ENCODE measurements at places on chromosomes 6 and 20.

DNA sequence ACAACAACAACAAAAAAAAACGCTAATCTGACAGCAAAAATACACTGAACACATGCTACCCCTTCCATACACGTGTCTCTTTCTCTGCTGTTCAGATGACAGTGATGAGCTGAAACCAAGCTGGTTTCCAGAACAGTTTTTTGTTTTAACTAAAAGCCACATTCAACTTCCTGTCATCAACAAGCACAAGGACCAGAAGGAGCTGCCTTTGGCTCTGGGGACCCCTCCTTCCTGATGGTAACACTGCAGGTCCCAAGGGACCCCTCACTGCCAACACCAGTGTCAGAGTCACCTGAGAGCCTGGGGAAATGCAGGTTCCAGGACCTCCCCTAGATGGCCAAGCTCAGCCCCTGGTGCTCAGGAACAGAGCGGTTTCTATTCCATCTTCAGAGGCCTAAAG is 6.0 kb downstream of the CST7 start:
- DNase-seq = no peak

GRCh38 chr6:18154507-18155149 is at the start of gene TPMT:
TSS of gene TPMT (minus strand) at chr6:18155077. CDS start at chr6:18149127, 5,950 bp downstream.
- no peak for DNase-seq

GRCh38 chr6:70112716-70113115 is 190.2 kb downstream of the COL9A1 start:
- DNase-seq = no peak

- no peak for DNase-seq
Measured at GRCh38 chr6:108113557-108114519, 39.3 kb upstream of the OSTM1 start.

DNA sequence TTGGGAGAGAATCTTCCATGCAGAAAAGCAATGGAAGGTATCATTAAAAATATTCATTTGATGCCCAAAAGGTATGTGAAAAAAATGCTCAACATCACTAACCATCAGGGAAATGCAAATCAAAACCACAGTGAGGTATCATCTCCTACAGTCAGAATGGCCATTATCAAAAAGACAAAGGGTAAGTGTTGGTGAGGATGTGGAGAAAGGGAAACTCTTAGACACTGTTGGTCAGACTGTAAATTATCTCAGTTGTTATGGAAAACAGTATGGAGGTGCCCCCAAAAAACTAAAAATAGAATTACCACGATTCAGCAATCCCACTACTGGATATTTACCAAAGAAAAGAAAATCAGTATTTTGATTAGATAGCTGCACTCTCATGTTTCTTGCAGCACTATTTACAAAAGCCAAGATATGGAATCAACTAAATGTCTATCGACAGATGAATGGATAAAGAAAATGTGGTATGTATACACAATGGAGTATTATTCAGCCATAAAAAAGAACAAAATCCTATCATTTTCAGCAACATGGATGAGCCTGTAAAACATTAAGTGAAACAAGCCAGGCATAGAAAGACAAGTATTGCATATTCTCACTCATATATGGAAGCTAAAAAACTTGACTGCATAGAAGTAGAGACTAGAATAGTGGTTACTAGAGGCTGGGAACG is 84.0 kb downstream of the DTNBP1 start:
- no peak for DNase-seq

- DNase-seq = no peak
Measured at GRCh38 chr6:119215885-119216590, 133.5 kb downstream of the MAN1A1 start.

- DNase-seq = no peak
Measured at GRCh38 chr6:44256775-44257024, 628 bp downstream of the SLC35B2 start.

DNA sequence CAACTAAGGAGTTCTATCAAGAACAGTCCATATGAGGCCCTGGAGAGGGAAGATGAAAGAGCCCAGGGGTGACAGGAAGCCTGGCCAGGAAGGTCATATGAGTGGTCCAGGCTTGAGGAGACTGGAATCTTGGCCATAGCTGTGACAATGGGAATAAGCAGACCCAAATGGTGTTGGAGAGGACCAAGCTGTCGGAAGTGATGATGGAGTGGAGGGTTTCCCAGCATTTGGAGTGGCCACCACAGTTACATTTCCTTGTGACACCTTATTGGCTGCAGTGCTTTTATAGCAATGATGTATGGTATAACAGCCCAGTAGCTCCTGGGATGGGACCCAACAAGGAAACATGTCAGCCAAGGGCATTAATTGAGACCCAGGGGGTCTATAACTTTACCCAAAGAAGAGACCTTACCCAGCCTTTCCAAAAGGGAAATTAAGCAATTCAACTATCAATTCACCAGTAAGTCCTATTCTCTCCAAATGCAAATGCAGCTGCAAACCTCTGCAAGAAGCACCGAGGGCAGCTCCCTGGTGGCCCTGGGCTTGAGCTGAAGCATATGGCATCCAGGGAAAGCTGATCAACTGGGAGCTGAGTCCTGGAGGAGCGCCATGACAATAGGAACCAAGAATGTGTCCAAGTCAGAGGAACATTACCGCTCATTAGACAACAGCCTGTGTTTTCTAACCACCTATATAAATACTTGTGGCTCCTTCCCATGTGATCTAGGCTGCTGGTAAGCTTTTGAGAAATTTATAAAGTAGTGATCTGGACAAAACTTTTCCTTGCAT is 219.4 kb downstream of the SOD2 start:
- no peak for DNase-seq

- no peak for DNase-seq
Measured at GRCh38 chr6:169164986-169165385, 88.7 kb downstream of the THBS2 start.

All from cortex of kidney (tissue), 1 donor.